ENCODE measurements at places on chromosomes 7 and 10.

GRCh38 chr10:7054915-7055314 lies 355.9 kb downstream of the SFMBT2 start:
- DNase-seq: no peak

DNA sequence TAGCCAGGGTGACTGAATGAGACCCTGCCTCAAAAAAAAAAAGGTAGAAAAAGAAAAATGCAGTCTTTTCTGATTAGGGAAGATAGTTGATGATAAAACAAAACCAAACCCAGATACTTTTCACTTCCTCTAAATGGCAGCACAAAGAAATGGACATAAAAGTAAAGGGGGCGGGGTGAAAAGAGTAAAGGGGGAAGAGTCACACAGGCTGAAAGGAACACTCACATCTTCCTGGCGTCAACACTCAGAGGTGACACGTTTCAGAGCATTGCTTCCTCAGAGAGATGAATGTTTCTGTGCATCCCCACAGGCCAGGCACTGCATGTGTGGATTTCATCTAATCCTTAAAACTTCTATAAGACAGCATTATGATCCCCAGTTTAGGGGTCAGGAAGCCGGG lies 81.2 kb downstream of the HIPK2 start:
- DNase-seq: no peak

- DNase-seq: no peak
Measured at GRCh38 chr10:51718804-51719291, 19.5 kb upstream of the CSTF2T start.

- no peak for DNase-seq
Measured at GRCh38 chr10:98419469-98420261, 4.7 kb upstream of the PYROXD2 start.

DNA sequence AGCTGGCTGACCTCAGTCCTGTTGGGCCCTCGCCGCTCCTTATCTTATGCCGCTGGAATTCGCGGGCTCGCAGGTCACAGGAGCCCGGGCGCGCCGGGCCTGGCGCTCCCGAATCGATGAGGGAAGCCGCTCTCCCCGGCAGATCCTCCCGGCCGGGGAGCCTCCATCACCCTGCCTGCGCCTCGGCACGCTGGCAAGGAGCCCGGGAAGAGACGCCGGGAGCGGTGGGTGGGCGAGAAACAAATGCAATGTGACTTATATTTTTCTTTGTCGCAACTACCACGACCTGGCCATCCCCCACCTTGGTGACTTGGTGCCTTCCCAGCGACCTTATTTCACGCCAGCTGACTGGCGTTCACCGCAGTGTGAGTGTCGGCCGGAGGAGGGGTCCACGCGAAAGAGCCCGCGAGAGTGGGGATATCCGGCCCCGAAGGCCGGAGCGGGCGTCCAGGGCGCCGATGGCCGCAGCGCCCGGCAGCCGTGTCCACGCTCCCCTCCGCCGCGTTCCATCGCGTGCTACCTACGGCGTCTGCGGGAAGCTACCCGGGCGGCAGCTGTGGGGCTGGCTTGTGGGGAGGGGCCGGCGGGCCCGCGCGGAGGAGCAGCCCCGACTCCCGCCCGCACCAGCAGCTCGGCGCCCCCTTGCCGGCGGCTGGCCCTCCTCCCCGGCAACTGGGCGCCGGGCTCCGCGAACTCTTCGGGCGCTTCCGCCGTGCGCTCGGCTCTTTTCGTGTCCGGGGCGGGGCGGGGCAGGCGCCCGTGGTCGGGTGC lies 494 bp upstream of the BMPR1A start:
- peak; percentile 87 for DNase-seq

DNA sequence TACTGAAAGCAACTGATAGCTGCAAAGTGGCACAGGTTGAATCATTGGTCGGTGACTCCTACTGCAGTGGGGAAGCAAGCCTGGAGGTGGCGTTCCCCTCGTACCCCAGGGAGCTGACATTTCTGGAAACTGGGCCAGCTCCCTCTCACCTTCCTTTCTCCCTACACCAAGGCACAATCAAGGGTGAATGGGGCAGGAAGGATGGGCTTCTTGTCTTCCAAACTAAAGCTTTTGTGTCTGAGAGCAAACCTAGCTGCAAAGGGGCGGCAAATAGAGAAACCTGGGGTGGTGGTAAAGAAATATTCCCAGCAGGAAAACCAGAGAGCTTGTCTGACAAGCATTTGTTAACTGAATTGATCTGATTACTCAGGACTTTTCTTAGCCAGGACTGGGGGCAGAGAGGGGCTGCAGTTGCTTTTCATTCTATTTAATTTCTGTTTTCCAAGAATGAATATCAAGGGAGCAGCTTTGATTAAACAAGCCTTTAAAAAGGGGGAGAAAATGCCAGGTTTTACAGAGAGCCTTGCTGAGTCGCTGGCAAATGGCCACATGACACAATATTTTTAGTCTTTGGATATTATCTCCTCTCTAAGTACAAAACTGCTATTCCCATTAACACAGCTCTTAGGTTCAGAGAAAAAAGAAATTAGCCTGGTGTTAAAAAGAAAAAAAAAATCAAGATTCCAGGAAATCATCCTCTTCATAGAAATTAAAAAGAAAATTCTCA lies 27.8 kb downstream of the CDHR3 start:
- DNase-seq: no peak

- no peak for DNase-seq
Measured at GRCh38 chr7:136292365-136292764, 315.2 kb upstream of the MTPN start.

DNA sequence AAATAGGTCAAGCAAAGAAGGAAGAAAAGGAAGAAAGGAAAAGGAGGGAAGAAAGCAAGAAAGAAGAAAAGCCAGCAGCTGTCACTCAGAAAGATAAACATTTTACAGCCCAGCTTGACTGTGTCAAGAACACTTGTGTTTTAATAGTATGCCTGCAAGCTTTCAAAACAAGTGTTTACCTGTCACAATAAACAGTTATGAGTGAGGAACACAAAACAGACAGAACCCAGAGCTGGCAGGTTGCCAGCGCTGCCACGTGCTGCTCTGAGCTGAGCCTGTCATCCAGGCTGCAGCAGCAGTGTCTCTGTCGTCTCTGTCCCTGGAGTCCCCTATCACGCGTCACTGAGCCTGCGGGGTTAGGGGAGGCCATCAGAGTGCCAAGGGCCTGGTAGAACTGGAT lies 827.6 kb upstream of the AUTS2 start:
- no peak for DNase-seq

DNA sequence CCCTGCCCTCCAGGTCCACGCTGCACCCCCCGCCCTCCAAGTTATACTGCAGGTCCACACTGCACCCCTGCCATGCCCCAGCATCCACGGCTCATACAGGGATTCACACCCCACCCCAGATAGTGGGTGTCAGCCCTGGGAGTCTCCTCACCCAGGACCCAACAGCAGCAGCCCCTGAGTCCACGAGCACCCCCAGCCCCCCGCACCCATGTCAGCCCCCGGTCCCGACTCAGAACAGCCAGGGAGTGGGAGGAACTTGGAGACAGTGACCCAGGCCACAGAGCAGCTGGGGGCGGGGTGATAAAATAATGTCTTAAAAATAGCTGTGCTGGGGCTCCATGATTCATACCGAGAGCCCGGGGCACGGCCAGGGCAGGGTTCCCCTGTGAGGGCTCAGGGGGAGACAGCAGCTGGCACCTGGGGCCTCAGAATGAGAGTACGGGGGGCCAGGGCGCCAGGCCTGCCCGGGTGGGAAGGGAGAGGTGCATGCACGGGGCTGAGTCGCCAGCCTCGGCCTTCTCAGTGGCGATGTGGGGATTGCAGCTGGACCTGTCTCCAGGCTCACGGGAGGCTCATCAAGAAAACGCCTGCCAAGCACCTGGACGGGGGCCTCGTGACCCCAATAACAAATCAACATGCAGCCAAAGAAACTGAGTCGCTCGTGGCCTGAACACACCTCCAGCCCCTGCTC lies 29.8 kb downstream of the ADAP1 start:
- peak; percentile 70 for DNase-seq

DNA sequence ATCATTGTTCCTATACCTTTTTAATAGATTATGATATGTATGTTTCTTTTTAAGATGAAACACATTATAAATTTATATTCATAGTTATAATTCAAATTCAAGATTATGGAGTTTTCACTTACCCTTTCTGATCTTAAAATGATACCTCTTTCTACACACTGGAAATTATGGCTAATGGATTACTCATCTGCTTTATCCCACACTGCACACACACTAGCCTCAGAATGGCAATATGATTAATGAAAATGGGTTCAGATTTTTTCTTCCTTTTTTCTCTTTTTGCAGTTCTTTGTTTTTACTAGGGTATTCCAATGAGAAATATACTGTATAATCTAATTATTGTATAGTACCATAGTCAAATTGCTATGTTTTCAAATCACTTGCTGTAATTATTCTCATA lies 82.3 kb upstream of the FZD1 start:
- no peak for DNase-seq

DNA sequence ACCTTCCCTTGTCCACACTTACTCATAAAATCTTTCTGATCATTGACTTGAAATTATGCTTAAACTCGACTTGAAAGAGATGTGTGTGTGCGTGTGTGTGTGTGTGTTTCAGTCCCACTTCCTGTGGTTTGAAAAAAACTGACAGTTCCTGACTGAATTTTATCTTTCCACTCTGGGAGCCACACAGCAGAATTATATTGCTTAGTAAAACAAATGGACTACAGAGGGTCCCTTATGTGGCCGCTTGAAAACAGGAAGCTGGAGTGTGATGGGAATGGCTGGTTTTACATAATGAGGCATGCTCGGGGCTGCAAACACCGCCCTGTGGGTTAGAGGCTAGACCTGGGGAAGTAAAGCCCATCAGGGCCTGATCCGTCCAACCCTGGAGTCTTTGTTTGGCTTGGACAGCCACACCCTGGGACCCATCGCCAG lies 54.8 kb downstream of the LYZL1 start:
- DNase-seq: no peak

- DNase-seq: no peak
Measured at GRCh38 chr7:132249256-132249971, 326.9 kb downstream of the PLXNA4 start.

GRCh38 chr10:129915526-129916378 lies 48.3 kb downstream of the EBF3 start:
- no peak for DNase-seq

DNA sequence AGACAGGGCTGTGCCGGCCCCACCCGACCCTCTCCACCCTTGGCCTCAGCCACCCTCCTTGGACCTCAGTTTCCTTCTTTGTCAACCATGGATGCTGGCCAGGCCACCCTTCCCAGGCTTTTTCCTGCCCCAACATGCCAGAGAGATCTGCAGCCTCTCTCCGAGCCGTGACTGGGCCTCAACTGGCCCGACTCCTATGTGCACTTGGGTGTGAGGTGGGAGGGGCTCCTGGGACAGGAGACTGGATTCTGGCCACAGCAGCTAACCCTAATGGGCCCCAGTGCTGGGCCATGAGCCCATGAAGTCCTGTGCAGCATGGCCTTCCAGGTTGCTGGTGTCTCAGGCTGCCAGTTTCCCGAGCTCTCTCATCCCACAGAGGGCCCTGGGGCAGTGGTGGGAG lies 47.7 kb upstream of the PCBD1 start:
- DNase-seq: no peak

DNA sequence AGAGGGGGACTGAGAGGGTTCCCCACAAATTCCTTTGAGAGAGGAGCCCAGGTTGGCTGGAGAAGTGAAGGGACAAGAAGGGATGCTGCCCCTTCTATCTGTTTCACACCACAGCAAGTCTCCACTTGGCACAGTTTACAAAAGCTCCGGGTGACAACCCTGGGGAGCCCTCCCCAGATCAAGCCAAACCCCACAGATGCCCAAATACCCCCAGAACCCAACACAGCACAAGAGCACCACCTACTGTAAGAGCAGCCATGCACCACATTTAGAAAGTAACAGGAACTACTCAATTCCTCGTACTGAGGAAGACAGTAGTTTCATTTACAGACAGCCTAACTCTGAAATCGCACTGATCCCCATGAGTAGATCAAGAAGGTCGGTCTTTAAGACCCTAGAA lies 67.8 kb upstream of the ATP6V0A4 start:
- peak; percentile 75 for DNase-seq

GRCh38 chr10:109261231-109261630 lies 662.1 kb downstream of the XPNPEP1 start:
- no peak for DNase-seq

DNA sequence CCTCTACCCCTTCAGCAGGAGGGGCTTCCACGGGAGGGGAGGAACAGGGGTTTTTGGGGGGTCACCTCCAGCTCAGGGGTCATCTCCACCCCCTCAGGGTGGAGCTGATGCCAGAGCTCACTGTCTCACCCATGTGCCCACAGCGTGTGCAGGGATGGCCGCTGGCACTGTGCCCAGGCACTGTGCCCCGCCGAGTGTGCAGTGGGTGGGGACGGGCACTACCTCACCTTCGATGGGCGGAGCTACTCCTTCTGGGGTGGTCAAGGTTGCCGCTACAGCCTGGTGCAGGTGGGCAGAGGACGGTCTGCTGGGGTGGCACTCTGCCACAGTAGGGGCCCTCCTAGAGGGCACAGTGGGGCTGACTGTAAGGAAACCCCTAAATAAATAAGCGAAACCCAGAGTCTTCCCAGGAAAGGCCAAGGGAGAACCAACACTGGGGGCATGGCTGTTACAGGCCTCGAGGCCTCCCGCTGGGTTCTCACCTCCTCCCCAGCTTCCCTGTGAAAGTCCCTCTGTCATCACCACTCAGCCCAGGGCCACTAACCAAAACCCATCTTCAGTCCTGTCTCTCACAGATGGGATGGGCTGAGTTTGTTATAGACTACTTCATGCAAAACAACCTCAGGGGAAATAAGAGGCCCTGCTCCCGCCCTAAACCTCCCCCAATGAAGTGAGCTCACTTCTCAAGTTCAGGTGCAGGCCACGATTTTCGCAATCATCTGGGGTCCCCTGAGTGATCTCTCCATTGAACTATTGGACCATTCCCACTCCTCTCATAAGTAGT lies 7.4 kb upstream of the ZNF467 start:
- no peak for DNase-seq

DNA sequence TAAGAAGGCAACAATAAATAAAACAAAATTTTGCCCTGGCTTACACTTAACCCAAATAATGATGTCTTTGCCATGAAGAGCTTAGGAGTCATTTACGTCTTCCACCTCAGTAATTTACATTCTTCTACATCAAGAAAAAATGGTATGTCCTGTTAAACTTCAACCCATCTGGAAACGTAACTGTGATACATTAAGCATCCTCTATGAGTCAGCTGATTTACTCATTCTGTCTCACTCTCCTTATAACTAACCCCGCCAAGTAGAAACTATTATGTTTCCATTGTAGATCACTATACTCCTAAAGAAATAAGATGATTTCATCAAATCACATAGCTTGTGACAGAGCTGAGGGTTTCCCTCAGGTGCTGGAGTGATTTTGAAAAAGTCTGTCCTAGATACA lies 330.7 kb downstream of the CDC14C start:
- DNase-seq: no peak

DNA sequence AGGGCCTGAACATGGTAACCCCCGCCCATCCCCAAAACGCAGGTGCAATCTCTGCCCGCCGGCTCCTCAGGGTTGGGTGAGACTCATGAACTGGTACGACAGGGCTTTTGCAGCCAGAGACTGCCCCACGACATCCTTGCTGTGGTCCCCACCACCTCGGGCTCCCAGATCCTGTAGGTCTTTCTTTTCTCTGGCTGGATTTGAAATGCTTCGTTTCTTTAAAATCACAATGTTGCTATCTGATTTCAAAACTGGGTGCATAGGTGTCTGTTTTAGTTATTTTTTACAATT lies 21.9 kb downstream of the WDR86 start:
- no peak for DNase-seq

- no peak for DNase-seq
Measured at GRCh38 chr7:30612658-30613265, 18.1 kb downstream of the GARS1 start.

Data from activated CD4-positive, alpha-beta T cell treated with anti-CD3 and anti-CD28 coated beads, Interleukin-2, Interleukin-4, amounts not matched to agents 100 ng/mL and 50 ng/mL, durations not matched to agents 16 hours and 8 hours (primary cell).